ENCODE measurements at places on chromosomes 1 and 21.
A peak's percentile ranks its signal among the peaks of the same experiment; 100 is the strongest.

GRCh38 chr1:108121358-108122143 lies 78.6 kb downstream of the SLC25A24 start:
- DNase-seq = peak; percentile 43

DNA sequence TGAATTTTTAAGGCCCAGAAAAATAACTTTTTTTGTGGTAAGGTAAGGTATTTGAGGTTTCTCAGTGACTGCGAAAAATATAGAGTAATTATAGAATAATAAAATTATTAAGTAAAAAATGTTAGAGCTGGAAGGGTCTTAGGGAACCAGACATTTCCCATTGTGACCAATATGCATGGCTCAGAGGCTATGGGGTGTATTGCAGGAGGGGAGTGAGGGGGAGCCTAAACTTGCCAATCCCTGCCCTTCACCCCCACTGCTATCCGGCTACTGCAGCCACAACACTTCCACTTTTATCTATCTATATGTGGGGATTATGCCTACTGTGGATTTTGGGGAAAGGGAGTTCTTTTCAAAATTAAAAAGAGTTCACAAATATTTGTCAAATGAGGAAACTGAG lies 7.6 kb upstream of the GADD45A start:
- no peak for DNase-seq

GRCh38 chr21:35138665-35139381 lies 89.7 kb upstream of the RUNX1 start:
- DNase-seq = peak; percentile 97

DNA sequence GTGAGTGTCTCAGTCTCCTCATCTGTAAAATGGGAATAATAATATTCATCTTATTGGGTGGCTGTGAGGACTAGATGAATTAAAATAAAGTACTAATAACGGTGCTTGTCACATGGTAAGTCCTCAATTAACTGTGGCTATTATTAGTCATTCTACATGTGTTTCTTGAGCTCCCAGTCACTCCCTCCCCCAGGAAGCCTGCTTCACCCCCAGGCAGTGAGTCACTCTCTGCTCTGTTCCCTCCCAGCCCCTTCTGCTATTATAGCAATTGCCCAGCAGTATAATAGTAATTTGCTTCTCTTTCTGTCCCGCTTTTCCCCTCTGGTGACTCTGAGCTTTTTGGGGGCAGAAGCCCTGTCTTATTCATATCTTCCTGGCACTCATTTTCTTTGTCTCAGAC lies 102.0 kb downstream of the BEND5 start:
- peak; percentile 75 for DNase-seq

DNA sequence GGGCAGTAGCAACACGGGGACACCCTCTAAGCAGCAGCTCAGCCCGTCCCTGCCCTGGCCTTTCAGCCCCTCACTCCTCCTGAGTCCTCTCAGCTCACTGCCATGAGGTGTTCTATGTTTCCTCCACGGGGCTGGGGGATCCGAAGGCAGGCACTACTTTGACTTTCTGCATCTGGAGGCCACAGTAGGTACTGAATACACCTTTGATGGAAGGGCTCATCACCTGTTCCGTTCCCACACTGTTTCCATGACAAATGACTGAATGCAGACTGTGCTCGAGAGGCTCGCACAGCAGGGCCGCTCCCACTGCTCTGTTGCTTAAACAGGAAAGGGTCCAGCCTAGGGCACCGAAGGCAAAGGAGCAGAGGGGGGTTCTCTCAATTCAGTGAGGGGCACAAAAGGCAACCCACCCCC lies 77.6 kb upstream of the DNAH14 start:
- no peak for DNase-seq

GRCh38 chr1:185668013-185668412 lies 66.2 kb upstream of the HMCN1 start:
- DNase-seq = no peak

- DNase-seq = peak; percentile 58
Observed at GRCh38 chr1:162087111-162087510, 17.6 kb downstream of the NOS1AP start.

DNA sequence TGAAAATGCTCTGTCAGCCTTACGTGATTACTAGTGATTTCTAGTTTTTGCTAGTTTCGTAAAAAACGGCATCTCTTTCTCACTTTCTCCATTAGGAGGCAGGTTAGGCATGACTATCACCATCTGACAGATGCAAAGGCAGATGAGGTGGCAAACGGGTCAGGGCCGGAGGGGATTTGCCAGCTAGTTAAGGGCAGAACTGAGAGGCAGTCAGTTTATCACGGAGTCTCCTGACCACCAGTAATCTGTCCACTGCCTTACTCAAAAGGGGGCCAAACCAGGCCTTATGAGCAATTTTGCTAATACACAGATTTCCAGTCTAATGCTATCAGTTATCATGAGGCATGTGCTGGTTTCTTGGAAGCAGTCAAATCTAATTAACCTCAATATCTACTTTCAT lies 159.3 kb downstream of the TSEN15 start:
- DNase-seq = no peak

DNA sequence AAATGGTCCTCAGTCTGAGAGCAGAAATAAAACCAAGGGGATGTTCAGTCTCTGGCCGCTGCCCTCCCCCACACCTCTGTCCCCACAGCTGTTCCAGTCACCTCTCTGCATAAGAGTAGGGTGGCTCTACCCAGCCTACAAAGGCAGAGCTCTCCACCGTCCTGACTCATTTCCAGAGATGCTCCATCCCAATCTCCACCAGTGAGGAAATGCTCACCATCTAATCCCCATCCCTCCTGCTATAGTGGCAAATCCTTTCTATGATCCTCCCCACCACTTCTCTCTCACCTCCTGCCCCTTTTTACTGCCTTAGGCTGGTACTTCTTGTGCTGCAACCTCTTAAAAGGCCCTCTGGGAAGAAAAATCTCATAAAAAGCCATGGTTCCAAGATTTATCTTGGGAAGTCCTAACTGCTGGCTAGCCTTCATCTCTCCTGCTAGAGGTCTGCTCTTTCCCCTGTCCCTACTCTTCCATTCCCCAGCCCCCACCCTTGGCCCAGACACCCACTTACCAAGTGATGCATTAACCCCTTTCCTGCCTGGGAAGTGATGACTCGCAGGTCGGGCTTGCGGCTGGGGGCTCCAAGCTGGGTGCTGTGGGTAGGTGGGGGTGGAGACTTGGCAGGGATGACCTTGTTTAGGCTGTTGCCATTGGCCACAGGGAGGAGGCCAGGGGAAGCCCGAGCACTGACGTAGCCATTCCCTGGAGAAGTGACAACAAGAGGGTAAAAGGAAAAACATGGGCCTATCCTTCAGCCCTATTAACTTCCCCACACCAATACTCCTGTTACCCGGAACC lies 23.9 kb downstream of the MEF2D start:
- DNase-seq = peak; percentile 82

DNA sequence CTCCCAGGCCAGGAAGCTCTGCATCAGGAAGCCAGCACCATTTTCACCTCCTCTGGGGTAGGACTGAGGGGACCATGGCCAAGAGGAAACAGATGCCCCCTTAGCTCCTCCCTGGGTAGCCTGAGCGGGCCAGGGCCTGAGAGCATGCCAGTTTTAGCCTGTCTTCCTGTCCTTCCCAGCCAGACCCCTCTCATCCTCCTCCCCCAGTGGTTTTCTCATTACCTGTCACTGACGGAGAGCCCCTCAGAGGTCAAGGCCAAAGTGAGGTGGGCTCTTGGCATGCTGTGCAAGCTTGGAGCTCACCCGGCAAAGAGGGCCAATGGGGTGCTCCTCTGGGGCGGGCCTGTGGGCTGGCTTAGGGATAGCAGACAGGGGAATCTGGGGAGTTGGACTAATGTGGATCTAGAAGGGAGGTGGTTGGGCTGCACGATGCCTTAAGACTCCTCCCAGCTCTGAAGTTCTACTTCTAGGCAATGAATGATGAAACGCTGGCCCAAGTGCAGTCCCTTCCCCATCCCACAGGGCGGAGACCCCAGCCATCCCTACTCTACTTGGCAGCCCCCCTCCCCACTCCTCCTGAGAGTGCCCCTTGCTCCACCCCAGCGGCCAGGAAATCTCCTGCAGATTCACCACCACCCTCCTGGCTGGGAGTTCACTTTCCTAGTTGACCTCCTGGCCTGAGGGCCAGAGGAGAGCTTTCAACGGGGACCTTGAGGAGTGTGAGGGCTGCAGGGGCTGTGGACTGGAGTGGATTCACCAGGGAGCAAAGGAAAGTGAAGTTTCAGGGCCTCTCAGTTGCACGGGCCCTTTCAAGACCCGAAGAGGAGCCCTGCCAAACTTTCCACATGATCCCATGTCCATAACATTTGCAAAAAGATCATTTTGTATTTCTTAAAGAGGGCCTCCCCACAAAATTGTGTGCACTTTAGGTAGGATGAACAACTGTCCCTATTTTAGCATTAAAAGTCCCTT lies 9.4 kb upstream of the LMNA start:
- no peak for DNase-seq

GRCh38 chr1:205032508-205032907 lies 10.5 kb upstream of the CNTN2 start:
- no peak for DNase-seq

DNA sequence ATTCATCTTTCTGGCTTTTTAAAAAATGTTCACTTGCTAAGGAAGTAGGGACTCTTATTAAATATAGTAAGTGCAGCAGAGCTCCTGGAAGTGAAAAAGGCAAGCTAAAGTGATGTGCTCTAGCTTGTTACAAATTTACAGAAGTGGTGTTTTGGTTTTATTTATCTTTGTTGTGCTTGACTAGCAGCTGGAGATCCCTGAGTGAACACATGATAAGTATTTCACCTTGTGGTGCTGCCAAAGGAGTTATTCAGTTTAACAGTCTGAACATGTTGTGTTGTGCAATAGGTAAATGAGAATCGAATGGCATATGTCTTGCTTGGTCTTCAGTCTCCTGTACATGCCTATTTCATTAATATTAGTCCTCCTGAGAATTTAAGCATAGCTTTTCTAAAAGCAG lies 315.7 kb downstream of the TPR start:
- DNase-seq = peak; percentile 2

DNA sequence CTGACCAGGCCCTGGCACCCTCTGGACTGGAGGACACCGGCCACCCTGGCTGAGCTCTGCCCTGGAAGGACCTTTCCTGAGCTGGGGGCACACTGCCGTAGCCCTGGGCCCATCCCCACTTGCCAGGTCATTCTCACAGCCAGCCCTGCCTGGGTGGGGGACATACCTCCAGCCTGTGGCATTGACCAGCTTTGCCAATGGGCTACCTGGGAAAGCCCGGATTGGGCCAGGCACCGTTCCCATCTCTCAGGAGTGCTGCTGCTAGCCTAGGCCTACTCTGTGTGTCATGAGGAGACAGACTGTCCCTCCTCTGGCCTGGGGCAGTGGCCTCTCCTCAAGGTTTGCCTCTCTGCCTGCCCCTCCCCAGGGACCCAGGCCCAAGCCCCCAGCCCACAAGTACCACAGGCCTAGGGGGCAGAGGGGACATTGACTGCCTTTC lies 40.0 kb downstream of the COQ8A start:
- DNase-seq = no peak

- no peak for DNase-seq
Observed at GRCh38 chr1:115400426-115400825, 62.4 kb upstream of the NGF start.

- no peak for DNase-seq
Observed at GRCh38 chr21:30580132-30580531, 10.1 kb downstream of the KRTAP22-2 start.

DNA sequence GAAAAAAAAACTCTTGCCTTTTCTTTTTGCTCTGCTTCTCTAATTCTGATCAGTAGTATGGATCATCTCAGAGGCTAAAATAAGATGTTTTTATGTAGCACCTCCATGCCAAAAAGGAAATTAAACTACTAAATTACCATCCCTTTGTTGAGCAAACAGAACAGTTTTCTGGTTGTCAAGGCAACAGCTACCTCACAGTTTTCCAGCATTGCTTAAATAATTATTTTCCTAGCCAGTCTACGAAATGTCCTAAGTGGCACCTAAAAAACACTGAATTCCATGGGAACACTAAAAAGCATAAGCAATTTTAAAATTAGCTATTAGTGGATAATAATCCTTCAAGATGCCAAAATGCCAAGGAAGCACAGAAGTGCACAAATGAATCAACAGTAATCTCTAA lies 61.7 kb downstream of the ARID4B start:
- DNase-seq = peak; percentile 31

DNA sequence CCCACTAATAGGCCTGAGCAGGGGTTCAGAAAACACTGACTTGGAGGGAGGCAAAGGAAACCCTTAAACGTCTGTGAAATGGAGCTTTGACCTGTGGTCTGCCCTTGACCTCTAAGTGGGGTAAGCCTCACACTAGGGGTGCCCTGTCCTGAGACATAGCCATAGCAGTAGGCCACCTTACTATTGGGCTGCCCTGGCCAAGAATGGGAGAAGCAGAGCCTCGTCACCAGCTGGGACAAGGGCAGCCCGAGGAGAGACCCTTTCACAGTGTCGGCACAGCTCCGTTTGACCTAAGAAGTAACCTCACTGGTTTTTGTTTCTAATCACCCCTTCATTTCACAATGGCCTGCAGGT lies 26.4 kb upstream of the IFNAR2 start:
- no peak for DNase-seq

GRCh38 chr1:156804572-156805243 lies 11.9 kb downstream of the SH2D2A start:
- DNase-seq = peak; percentile 85

DNA sequence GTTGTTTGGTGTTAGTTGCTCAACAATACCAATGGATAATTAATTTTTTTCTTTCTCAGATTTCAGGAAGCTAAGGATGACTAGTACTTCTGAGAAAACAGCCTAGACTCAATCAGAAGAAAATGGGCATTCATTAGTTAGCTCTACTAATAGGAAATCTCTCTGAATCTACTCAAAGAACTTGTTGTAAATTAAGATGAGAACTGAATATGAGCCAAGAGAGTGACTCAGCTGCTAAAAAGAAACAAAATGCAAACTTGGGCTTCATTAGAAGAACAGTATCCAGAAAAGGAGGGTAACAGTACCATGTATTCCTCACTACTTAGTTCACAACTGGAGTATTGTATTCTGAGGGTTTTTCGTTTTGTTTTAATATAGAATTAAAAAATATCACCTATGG lies 12.5 kb downstream of the FOXJ3 start:
- peak; percentile 66 for DNase-seq

- peak; percentile 50 for DNase-seq
Observed at GRCh38 chr1:18998016-18998724, 41.7 kb upstream of the IFFO2 start.

GRCh38 chr1:55582084-55582483 lies 366.9 kb upstream of the USP24 start:
- no peak for DNase-seq

Data from astrocyte of the hippocampus (primary cell).